ENCODE measurements at places on chromosomes 1 and 21. TPM values are rescaled to one million over a fixed set of nuclear protein-coding genes. Genes with fewer than 3 reads are reported as not detected.

GRCh38 chr1:110580244-110580643 lies 25.9 kb downstream of the KCNA2 start:
- no peak overlapping the region for H3K27ac ChIP-seq
- no peaks in the 10 kb centered on the region for H3K36me3 ChIP-seq
- DNase-seq: no peak
- no peak overlapping the region for H3K4me3 ChIP-seq

DNA sequence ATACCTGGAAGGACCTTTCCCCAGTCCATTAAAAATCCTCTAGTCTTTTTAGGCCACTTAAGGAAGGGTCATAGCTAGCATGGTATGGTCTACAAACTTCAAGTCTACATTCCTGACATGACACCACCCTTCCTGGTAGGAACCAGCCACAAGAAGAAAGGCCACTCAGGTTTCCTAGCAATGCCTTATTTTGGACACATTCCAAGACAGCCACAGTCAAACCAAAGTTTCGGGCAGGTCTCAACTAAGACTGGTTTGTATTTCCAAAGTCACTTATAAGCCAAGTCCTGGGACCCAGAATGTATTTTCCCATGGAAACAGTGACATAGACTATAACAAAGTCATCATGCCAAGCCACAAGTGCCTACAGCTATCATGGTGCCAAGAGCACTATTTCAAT lies 50.6 kb upstream of the SLC44A3 start:
- no peaks in the 10 kb centered on the region for H3K4me1 ChIP-seq
- H3K27ac ChIP-seq: no peak overlapping the region
- no peak for DNase-seq
- no peak overlapping the region for H3K4me3 ChIP-seq

GRCh38 chr1:40951943-40952743 lies 27.4 kb upstream of the CTPS1 start:
- H3K36me3 ChIP-seq: no peaks in the 10 kb centered on the region
- no peak overlapping the region for H3K4me3 ChIP-seq
- DNase-seq: peak; percentile 78
- H3K27ac ChIP-seq: no peak overlapping the region
- peaks cover 6% of the 10 kb centered on the region for H3K4me1 ChIP-seq

DNA sequence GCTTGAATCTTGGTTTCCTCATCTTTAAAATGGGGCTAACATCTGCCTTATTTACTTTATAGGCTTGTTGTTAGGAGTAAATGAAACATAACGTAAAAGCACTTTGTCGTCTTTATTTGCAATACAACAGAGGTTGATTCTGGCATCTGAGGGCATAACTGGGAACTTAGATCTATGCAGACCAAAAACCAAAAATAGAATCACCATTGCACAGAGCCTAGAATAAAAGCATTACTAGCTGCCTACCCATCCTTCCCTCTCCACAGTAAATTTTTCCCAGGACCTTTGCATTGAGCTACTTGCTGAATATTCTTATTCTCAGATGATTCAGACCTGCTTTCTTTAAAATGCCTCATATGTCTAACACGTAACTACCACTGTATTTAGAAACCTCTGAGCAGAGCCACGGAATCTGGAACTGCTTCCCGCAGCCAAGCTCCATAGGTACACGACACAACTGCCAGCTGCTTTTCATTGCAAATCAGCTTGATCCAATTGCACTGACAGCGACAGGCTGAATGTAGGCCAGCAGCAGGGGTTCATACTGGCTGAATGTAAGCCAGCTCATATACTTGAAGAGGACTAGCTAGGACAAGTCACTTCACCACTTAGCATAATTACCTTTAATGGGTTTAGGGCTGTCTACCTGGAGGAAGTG lies 33.2 kb upstream of the SERBP1 start:
- H3K27ac ChIP-seq: no peak overlapping the region
- peaks cover 34% of the 10 kb centered on the region for H3K4me1 ChIP-seq
- H3K4me3 ChIP-seq: no peak overlapping the region
- DNase-seq: peak; percentile 73
- H3K27me3 ChIP-seq: no peaks in the 10 kb centered on the region

- H3K27me3 ChIP-seq: peaks cover 36% of the 10 kb centered on the region
- H3K36me3 ChIP-seq: no peaks in the 10 kb centered on the region
- H3K27ac ChIP-seq: no peak overlapping the region
- peak overlapping the region; percentile 45 for H3K4me3 ChIP-seq
- peaks cover 18% of the 10 kb centered on the region for H3K4me1 ChIP-seq
Observed at GRCh38 chr1:44786138-44786840, 1.7 kb downstream of the BEST4 start.

DNA sequence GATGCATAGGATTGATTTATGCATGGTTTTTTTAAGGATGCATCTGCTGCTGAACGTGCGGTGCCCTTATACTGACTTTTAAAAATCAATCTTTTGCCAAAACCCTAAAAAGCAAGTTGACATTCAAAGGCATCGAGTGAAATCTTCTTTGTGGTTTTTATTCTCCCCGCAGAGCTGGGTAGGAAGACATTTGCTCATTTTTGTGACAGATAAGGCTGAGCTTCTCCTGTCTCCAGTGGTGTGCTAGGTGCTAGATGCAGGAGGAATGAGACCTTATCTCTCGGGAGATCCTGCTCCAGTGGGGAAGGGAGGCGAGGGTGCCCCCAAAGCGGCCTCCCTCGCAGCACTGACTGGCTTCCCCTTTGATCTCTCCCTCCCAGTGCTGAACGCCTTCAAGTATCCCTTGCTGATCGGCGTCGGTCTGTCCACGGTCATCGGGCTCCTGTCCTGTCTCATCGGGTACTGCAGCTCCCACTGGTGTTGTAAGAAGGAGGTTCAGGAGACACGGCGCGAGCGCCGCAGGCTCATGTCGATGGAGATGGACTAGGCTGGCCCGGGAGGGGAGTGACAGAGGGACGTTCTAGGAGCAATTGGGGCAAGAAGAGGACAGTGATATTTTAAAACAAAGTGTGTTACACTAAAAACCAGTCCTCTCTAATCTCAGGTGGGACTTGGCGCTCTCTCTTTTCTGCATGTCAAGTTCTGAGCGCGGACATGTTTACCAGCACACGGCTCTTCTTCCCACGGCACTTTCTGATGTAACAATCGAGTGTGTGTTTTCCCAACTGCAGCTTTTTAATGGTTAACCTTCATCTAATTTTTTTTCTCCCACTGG lies 14.9 kb upstream of the CD101 start:
- H3K27me3 ChIP-seq: no peaks in the 10 kb centered on the region
- H3K4me1 ChIP-seq: no peaks in the 10 kb centered on the region
- DNase-seq: peak; percentile 7
- H3K27ac ChIP-seq: no peak overlapping the region

DNA sequence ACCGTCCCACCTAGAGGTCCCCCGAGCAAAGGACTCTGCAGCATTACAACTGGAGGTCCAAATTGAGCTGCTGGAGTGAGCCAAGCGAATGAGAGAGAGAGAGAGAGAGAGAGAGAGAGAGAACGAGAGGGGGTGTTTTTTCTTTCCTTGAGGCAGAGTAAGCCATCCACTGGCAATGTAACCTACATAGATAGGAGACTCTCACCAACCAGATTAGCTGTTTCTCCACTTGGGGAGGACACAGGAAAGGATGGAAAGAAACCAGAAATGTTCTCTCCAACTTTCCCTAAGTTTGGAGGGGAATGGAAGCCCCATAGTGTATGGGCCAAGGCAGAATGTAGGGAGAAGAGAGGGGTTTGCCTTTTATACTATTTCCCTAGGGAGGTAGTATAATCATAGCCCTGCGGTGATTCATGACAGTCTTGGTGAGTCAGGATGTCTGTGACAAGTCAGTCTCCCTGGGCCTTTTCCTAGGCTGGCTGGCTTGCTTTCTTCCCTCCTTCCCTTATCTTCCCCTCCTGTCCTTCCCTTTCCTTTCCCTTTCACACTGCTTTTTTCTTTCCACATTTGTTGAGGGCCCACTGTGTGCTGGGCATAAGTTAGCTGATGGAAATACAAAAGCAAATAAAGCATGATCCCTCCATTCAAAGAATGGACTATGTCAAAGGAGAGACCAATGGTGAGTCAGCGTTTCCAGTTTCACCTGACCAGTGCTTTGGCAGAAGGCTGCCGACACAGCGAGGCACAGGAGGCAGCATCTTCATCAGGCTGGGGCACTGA lies 7.1 kb downstream of the FNDC7 start:
- H3K4me3 ChIP-seq: no peak overlapping the region
- DNase-seq: no peak
- no peaks in the 10 kb centered on the region for H3K27me3 ChIP-seq
- H3K4me1 ChIP-seq: peaks cover 4% of the 10 kb centered on the region
- H3K27ac ChIP-seq: no peak overlapping the region
- no peaks in the 10 kb centered on the region for H3K36me3 ChIP-seq

- H3K27ac ChIP-seq: no peak overlapping the region
- peaks cover 9% of the 10 kb centered on the region for H3K4me1 ChIP-seq
- peaks cover 92% of the 10 kb centered on the region for H3K27me3 ChIP-seq
- H3K36me3 ChIP-seq: no peaks in the 10 kb centered on the region
- DNase-seq: peak; percentile 75
Observed at GRCh38 chr1:110067893-110068645, 2.4 kb downstream of the ALX3 start.

GRCh38 chr21:15875286-15875685 lies 145.5 kb downstream of the USP25 start:
- no peaks in the 10 kb centered on the region for H3K4me1 ChIP-seq
- no peak for DNase-seq
- H3K27me3 ChIP-seq: no peaks in the 10 kb centered on the region
- H3K4me3 ChIP-seq: no peak overlapping the region

- DNase-seq: no peak
- no peaks in the 10 kb centered on the region for H3K27me3 ChIP-seq
- H3K4me1 ChIP-seq: no peaks in the 10 kb centered on the region
- H3K27ac ChIP-seq: no peak overlapping the region
Observed at GRCh38 chr1:99599678-99600175, 46.2 kb upstream of the PALMD start.

- H3K4me3 ChIP-seq: peak overlapping the region; percentile 20
- H3K4me1 ChIP-seq: peaks cover 32% of the 10 kb centered on the region
- H3K27ac ChIP-seq: peak overlapping the region; percentile 53
- DNase-seq: peak; percentile 81
- H3K27me3 ChIP-seq: peaks cover 63% of the 10 kb centered on the region
Observed at GRCh38 chr1:204714861-204715511, 29.4 kb upstream of the LRRN2 start.

DNA sequence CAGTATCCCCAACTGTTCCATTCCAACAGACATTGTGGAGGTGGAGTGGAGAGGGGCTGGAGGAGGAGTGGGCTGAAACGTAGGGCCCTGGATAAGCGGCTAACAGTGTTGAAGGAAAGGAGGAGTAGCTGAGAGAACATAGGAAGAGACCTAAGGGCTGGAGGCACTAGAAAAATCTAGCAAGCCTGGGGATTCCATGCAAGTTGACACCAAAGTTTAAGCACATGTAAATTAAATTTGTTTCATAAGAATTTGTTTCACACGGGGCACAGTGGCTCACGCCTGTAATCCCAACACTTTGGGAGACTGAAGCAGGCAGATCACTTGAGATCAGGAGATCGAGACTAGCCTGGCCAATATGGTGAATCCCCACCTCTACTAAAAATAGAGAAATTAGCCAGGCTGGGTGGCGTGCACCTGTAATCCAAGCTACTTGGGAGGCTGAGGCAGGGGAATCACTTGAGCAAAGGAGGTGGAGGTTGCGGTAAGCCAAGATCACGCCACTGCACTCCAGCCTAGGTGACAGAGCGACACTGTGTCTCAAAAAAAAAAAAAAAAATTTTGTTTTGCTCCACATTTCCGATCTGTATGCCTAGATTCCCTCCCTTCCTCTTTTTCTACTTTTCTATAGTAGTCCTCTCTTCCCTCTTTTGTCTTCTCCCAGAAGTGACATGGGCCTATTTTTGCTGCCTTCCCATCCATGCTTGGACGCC lies 530 bp upstream of the CD244 start:
- no peak overlapping the region for H3K27ac ChIP-seq
- no peaks in the 10 kb centered on the region for H3K27me3 ChIP-seq
- H3K4me3 ChIP-seq: no peak overlapping the region
- H3K4me1 ChIP-seq: no peaks in the 10 kb centered on the region

DNA sequence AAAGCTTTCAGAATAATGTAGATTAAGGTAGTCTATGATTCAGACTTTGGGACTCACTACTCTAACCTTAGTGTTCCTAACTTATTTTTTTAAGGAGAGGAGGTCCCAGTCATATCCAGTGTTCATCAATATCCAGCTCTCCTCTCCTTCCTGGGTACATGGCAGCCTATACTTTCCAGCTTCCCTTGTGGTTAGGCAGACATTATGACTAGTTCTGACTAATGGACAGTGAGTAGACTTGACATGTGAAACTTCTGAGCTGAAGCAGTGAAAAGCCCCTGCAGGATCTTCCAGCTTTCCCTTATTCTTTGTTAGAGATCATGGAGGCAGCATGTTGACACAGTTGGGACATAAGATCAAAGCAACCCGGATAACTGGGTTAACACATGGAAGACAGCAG lies 144.2 kb downstream of the PTPRU start:
- no peaks in the 10 kb centered on the region for H3K36me3 ChIP-seq
- no peak for DNase-seq
- H3K4me3 ChIP-seq: no peak overlapping the region
- H3K27ac ChIP-seq: no peak overlapping the region
- no peaks in the 10 kb centered on the region for H3K27me3 ChIP-seq

DNA sequence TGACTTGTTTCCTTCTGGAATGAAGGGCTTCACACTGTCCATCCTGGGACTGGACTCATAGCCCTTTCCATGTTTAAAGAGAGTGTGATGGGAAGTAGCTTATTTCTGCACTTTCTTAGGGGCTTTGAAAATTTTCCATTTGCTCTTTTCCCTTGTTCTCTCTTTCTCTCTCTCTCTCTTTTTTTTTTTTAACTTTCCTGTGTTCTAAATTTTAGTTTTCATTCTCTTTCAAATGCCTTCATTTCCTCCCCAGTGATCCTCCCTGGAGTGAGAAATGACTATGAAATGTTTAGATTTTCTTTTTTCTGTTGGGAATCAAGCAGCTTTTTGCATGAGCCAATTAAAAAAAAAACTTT lies 2.1 kb downstream of the AK4 start:
- H3K4me3 ChIP-seq: peak overlapping the region; percentile 66
- H3K27ac ChIP-seq: no peak overlapping the region
- no peaks in the 10 kb centered on the region for H3K36me3 ChIP-seq
- DNase-seq: no peak
- H3K4me1 ChIP-seq: peaks cover 11% of the 10 kb centered on the region

- no peaks in the 10 kb centered on the region for H3K36me3 ChIP-seq
- peaks cover 14% of the 10 kb centered on the region for H3K4me1 ChIP-seq
- no peak for DNase-seq
Observed at GRCh38 chr1:230077011-230077410, 10.0 kb downstream of the GALNT2 start.

- peaks cover 31% of the 10 kb centered on the region for H3K4me1 ChIP-seq
- peak; percentile 96 for DNase-seq
- H3K27me3 ChIP-seq: no peaks in the 10 kb centered on the region
Observed at GRCh38 chr1:150560576-150561253, 11.5 kb downstream of the ADAMTSL4 start.

GRCh38 chr1:153362187-153362775 lies 4.6 kb downstream of the S100A9 start:
- no peaks in the 10 kb centered on the region for H3K36me3 ChIP-seq
- no peaks in the 10 kb centered on the region for H3K4me1 ChIP-seq
- H3K4me3 ChIP-seq: no peak overlapping the region
- DNase-seq: no peak
- H3K27me3 ChIP-seq: no peaks in the 10 kb centered on the region

The CTSS gene
- not detected for total RNA-seq

The PLA2G2C gene
- total RNA-seq: not detected

The PRRX1 gene
- 0.19 TPM for total RNA-seq

The POU3F1 gene
- 16.5 TPM for total RNA-seq

The FCRLB gene
- total RNA-seq: 0.19 TPM

The F13B gene
- not detected for total RNA-seq

The CD1B gene
- total RNA-seq: not detected

The LCE6A gene
- total RNA-seq: not detected

The RHCE gene
- 0.22 TPM for total RNA-seq
